ENCODE measurements at places on chromosomes 6 and 20. TPM values are rescaled to one million over a fixed set of nuclear protein-coding genes. Genes with fewer than 3 reads are reported as not detected.

DNA sequence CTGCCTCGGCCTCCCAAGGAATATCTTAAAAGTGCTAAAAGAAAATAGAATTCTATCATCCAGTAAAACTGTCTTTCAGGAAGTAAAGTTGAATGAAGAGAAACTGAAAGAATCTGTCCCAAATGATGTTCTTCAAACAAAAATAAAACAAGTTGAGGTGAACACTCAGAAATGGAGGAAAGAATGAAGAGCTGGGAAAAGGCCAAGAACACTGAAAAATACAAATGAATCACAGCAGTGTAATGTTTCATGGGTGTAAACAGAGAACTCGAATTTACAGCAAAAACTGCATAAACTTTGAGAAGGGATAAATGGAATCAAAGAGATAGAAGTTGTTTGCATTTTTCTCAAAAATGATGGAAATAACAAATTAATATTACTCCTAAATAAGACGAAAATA lies 317.3 kb downstream of the TAF4 start:
- H3K27ac ChIP-seq, result no peak overlapping the region
- peak; percentile 50 for DNase-seq
- H3K36me3 ChIP-seq, result no peaks in the 10 kb centered on the region
- peaks cover 6% of the 10 kb centered on the region for H3K4me1 ChIP-seq

The GMNN gene
- 13.0 TPM for total RNA-seq

DNA sequence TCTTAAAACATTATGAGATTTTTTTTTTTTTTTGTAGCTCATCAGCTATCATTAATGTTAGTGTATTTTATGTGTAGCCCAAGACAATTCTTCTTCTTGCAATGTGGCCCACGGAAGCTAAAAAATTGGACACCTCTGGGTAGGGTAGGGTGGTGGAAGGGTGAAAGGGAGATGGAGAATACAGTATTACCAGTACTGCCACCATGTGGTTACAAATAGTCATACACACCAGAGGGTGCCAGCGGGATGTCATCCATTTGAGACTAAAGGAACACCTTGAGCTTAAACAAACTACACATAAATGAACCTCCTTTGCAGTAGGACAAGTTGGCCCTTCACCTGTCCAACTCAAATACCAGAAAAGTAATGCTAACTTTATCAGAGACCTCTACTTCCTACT lies 601.9 kb downstream of the HTR1B start:
- no peak overlapping the region for H3K4me3 ChIP-seq
- H3K27ac ChIP-seq, result no peak overlapping the region
- DNase-seq, result no peak
- no peaks in the 10 kb centered on the region for H3K36me3 ChIP-seq
- H3K4me1 ChIP-seq, result no peaks in the 10 kb centered on the region
- no peaks in the 10 kb centered on the region for H3K27me3 ChIP-seq

- no peaks in the 10 kb centered on the region for H3K4me1 ChIP-seq
- H3K27me3 ChIP-seq, result no peaks in the 10 kb centered on the region
- no peak overlapping the region for H3K4me3 ChIP-seq
- no peak for DNase-seq
Observed at GRCh38 chr6:112851146-112851545, 504.0 kb downstream of the RFPL4B start.

- DNase-seq, result peak; percentile 25
- H3K27me3 ChIP-seq, result no peaks in the 10 kb centered on the region
- no peak overlapping the region for H3K27ac ChIP-seq
- no peak overlapping the region for H3K4me3 ChIP-seq
- no peaks in the 10 kb centered on the region for H3K36me3 ChIP-seq
Observed at GRCh38 chr20:23235173-23236027, 115.2 kb upstream of the NXT1 start.

DNA sequence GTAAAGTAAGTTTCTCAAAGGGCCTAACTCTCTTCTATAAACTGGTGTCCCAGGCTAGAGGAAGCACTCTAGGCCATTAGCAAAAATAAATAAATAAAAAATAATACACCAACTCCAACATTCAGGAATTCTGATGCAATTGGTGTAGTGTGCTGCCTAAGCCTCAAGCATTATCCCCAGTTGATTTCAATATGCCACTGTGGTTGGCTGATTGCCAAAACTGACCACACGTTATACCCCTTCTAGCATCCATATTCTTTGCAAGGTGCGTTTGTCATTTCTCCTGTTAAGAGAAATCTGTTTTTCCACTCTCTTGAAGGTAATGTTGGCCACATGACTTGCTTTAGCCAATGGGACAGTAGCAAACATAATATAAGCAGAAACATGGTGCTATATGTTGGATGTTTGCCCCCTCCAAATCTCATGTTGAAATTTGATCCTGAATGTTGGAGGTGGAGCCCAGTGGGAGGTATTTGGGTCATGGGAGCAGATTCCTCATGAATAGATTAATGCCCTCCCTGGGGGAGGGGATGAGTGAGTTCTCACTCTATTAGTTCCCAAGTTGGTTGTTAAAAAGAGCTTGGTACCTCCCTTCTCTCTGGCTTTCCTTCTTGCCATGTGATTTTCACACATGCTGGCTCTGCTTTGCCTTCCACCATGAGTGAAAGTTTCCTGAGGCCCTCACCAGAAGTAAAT lies 71.9 kb upstream of the PLCB4 start:
- H3K27ac ChIP-seq, result no peak overlapping the region
- no peak overlapping the region for H3K4me3 ChIP-seq
- no peak for DNase-seq

DNA sequence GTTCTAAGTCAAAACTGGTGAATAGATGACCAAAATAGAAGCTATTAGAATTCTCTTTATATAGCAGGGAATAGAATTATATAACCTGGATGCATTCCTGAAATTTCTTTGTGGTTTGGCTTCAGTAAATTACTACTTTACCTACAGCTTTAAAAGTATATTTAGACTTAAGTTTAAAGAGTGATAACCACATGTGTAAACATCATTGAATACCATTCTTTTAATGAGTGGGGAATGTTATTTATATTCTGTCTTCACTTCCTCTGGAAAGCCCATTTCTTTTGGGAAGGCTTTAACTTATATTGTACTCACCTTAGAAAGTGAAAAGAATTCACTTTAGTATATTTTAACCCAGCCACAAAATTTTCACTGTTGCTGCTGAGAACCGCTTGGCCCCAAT lies 39.1 kb downstream of the PLEKHG1 start:
- no peak overlapping the region for H3K27ac ChIP-seq
- no peaks in the 10 kb centered on the region for H3K27me3 ChIP-seq
- peak; percentile 30 for DNase-seq
- no peak overlapping the region for H3K4me3 ChIP-seq

- peaks cover 3% of the 10 kb centered on the region for H3K4me1 ChIP-seq
- no peaks in the 10 kb centered on the region for H3K27me3 ChIP-seq
- peaks cover 13% of the 10 kb centered on the region for H3K36me3 ChIP-seq
- no peak overlapping the region for H3K27ac ChIP-seq
Observed at GRCh38 chr20:58264271-58264670, 35.8 kb upstream of the ANKRD60 start.

- DNase-seq, result no peak
- H3K27ac ChIP-seq, result no peak overlapping the region
- H3K36me3 ChIP-seq, result no peaks in the 10 kb centered on the region
Observed at GRCh38 chr6:15642276-15642675, 20.6 kb downstream of the DTNBP1 start.

The TGM3 gene
- total RNA-seq, result not detected

The WFDC8 gene
- not detected for total RNA-seq

DNA sequence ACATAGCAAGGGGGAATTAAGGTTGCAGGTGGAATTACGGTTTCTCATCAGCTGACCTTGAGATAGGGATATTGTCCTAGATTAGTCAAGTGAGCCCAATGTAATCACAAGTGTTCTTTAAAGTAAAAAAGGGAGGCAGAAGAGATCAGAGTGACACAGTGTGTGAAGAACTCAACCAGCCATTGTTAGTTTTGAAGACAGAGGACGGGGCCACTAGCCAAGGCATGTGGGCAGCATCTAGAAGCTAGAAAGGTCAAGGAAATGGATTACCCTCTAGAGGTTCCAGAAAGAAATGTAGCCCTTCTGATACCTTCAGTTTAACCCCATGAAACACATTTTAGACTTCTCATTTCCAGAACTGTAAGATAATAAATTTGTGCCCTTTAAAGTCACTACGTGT lies 18.5 kb upstream of the TSPYL1 start:
- no peaks in the 10 kb centered on the region for H3K36me3 ChIP-seq
- H3K27ac ChIP-seq, result no peak overlapping the region
- H3K4me3 ChIP-seq, result no peak overlapping the region
- no peak for DNase-seq
- no peaks in the 10 kb centered on the region for H3K4me1 ChIP-seq

GRCh38 chr6:170291271-170292110 lies 613 bp upstream of the DLL1 start:
- H3K36me3 ChIP-seq, result no peaks in the 10 kb centered on the region
- peak overlapping the region; percentile 5 for H3K4me3 ChIP-seq
- H3K4me1 ChIP-seq, result peaks cover 12% of the 10 kb centered on the region
- peaks cover 77% of the 10 kb centered on the region for H3K27me3 ChIP-seq
- DNase-seq, result no peak

GRCh38 chr20:57698116-57698866 lies 11.5 kb downstream of the PMEPA1 start:
- DNase-seq, result peak; percentile 99
- H3K4me1 ChIP-seq, result peaks cover 85% of the 10 kb centered on the region
- no peaks in the 10 kb centered on the region for H3K27me3 ChIP-seq
- H3K27ac ChIP-seq, result peak overlapping the region; percentile 95
- peak overlapping the region; percentile 38 for H3K4me3 ChIP-seq
- H3K36me3 ChIP-seq, result no peaks in the 10 kb centered on the region

DNA sequence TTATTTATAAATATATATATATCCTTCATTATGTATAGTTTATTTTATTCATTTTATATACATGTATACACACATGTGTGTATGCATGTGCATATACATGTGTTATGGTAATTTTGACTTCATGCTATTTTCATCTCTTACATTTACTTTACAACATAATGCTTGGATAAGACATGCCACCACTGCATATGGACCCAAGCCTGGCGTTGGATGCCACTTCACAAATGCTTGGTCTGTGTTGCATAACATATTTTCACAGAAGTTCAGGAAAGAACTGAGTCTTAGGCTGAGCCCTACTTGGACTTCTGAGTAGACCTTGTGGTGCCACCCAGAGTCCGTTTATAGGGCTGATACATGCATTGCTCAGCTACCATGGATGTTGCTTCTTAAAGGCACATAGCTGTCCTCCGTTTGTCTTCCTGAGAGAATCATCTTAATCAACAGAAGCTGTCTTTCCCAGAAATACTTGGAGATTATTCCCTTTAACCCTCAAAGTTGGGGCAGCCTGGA lies 337.8 kb downstream of the BTBD3 start:
- H3K36me3 ChIP-seq, result no peaks in the 10 kb centered on the region
- H3K27me3 ChIP-seq, result no peaks in the 10 kb centered on the region
- no peaks in the 10 kb centered on the region for H3K4me1 ChIP-seq
- H3K4me3 ChIP-seq, result no peak overlapping the region
- no peak for DNase-seq

- H3K4me3 ChIP-seq, result peak overlapping the region; percentile 71
- peak; percentile 25 for DNase-seq
- H3K36me3 ChIP-seq, result no peaks in the 10 kb centered on the region
- H3K4me1 ChIP-seq, result no peaks in the 10 kb centered on the region
- no peaks in the 10 kb centered on the region for H3K27me3 ChIP-seq
- H3K27ac ChIP-seq, result no peak overlapping the region
Observed at GRCh38 chr6:157381631-157382621, 936 bp downstream of the ZDHHC14 start.

DNA sequence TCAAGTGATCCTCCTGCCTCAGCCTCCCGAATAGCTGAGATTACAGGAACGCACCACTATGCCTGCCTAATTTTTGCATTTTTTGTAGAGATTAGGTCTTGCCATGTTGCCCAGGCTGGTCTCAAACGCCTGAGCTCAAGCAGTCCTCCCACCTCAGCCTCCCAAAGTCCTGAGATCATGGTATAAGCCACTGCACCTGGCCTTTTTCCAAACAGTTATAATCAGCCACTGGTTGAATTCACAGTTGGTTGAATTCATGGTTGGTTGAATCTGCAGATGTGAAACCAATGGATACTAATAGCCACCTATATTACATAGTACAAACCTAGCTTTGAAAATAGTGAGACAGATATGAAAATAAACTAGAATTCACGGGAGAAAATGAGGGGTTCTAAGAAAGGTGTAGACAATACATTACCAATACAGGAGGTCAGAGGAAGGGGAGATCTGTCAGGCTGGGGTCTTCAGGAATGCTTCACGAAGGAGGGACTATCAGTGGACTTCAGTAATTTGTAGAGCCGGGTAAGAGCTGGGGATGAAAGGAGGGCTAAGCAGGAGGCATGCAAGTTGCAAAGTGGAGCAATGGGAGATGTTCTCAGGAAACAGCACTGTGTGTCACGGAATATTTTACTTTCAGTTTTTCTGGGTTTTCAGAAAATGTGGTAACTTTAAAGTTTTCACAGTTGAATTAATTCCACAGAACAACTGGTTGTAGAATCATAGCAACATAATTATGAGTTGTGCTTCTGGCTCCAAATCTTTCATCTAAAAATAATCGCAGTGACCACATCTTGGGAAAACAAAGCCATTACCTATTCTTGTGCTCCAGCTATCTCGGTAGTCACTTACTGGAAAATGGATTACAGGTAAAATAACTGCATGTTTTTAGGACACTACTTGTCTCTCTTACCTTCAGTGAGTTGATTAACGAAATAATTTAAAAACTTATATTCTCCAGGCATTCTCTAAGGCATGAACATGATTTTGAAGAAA lies 12.9 kb upstream of the CEP85L start:
- peaks cover 16% of the 10 kb centered on the region for H3K4me1 ChIP-seq
- peaks cover 3% of the 10 kb centered on the region for H3K36me3 ChIP-seq
- no peak for DNase-seq
- no peak overlapping the region for H3K4me3 ChIP-seq

DNA sequence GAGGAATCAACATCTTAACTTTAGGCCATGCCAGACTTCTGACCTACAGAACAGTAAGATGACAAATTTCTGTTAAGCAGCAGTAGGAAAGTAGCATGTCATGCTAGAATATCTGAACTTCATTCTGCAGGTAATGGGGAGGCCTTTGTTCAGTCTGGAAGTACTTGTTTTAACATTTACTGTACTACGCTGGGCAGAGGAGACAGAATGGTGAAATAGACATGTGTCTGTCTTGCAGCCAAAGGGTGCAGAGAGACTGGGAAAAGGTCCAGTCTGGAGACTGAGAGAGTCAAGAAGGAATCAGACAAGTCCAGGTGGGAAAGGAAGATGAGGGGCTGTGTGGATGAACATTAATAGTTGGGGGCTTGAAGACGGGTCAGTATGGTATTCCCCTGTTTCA lies 17.5 kb upstream of the ZBTB2 start:
- no peak overlapping the region for H3K4me3 ChIP-seq
- H3K27me3 ChIP-seq, result no peaks in the 10 kb centered on the region
- H3K36me3 ChIP-seq, result peaks cover 23% of the 10 kb centered on the region
- no peak for DNase-seq

GRCh38 chr6:42808492-42809483 lies 26.9 kb downstream of the BICRAL start:
- no peaks in the 10 kb centered on the region for H3K4me1 ChIP-seq
- DNase-seq, result no peak
- no peaks in the 10 kb centered on the region for H3K27me3 ChIP-seq
- H3K36me3 ChIP-seq, result no peaks in the 10 kb centered on the region
- no peak overlapping the region for H3K4me3 ChIP-seq

The FAM209B gene
- 0.60 TPM for total RNA-seq

The HS3ST5 gene
- total RNA-seq, result 3.2 TPM

The PCSK2 gene
- total RNA-seq, result not detected

All from astrocyte (in vitro differentiated cells and primary cell).